ENCODE measurements at places on chromosomes 5 and 9.

DNA sequence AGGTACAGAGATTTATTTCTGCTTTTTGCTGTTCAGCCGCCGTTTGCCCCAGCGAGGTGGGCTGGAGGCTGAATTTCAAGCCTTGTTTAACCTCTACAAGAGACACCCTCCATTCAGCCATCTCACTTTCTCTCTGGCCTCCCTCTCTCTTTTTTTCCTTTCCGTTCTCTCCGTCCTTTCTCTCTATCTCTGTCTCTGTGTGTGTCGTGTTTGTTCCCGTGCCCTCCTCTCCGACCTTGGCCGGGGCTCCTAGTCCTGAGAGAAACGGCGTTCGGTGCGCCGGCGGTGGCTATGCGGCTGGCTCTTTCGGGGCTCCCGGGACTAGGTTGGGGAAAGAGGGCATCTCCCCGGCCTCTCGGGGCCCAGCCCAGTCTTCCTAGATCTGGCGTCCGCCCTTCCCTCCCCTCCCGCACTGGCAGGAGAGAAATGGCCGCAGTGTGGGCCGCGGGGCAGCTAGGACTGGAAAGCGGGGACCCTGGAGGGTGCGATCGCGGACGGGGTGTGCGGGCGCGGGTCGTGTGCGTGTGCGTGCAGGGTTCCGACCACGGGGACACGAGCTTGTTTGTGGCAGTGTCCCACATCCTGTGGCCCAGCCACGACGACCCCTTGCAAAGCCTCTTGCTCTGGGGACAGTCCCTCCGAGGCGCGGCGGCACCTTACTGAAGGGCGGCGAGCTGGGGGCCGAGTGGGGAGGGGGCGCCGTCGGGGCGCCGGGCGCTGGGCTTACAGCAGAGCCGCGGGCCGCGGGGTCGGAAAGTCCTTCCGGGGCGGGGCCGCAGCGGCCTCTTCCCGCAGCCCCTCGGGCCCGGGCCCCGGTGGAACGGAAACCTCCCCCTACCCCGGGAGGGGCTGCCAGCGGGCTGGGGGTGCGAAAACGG, 5.7 kb downstream of the LHX2 start:
- no peak for DNase-seq

GRCh38 chr5:108536321-108536720, 154.4 kb upstream of the FBXL17 start:
- DNase-seq = no peak

DNA sequence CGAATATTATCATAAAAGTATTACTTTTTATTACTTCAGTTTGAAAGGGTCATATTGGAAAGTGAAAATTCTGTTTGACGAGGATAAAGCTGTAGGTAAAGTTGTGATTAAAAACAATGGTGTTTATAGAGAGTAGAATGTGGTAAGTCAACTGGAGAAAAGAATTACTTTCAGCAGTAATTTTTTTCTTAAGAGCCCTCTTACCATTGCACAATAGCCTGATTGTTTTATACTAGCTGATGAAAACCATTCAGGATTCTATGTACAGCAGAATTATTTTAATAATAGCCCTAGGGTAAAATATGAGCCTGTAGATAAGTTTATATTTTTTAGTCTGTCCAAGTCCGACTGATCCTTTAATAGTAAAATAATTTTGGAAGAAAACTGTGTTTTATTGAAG, 16.6 kb downstream of the CDC42SE2 start:
- no peak for DNase-seq

- DNase-seq = no peak
Observed at GRCh38 chr5:136622747-136623146, 257.4 kb upstream of the TRPC7 start.

DNA sequence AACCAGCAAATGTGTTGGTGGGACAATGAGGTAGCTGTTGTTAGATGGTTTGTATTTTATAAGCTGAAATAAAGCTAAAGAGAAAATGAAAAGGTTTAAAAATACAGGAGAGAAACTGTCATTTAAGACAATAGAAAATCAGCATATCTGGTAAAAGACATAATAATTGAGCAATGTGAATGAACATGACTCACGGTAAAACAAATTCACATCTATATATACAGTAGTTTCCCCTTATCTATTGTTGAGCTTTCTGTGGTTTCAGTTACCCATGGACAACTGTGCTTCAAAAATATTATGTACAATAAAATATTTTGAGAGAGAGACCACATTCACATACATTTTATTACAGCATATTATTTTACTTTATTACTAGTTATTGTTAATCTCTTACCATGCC, 1649.8 kb downstream of the EFNA5 start:
- DNase-seq = no peak

GRCh38 chr9:126550891-126551351, 62.8 kb upstream of the LMX1B start:
- DNase-seq = no peak

DNA sequence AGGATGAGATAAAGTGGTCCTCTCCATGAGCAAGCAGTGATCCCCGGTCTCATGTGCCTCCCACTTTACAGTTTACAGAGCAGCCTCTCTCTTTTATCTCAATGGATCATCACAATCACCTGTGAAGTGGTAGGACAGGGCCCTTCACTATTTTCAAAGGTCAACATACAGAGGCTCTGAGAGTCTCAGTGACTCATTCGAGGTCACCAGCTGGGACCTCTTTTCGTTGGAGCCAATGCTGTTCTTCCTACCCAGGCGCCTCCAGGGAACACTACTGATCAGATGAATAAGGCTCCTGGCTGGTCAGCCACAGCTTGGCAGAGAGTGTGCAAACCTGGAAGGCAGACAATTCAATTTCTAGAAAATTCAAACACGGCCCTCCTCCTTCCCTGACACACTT, 16.6 kb downstream of the GGTA1 start:
- DNase-seq = no peak

GRCh38 chr5:181243018-181243563, 615 bp downstream of the RACK1 start:
- no peak for DNase-seq

- DNase-seq = no peak
Observed at GRCh38 chr9:108043585-108043984, 554.0 kb upstream of the KLF4 start.

All from AG10803 (cell line).